ENCODE measurements at places on chromosomes 5 and 9.

- DNase-seq = peak; percentile 68
Observed at GRCh38 chr5:53479590-53480415, 626 bp upstream of the FST start.

- no peak for DNase-seq
Observed at GRCh38 chr5:150576449-150576949, 64.0 kb upstream of the SYNPO start.

GRCh38 chr9:87854580-87854955 lies 28.1 kb upstream of the SPATA31E1 start:
- DNase-seq = no peak

GRCh38 chr9:118222375-118222774 lies 518.2 kb downstream of the TLR4 start:
- DNase-seq = no peak

DNA sequence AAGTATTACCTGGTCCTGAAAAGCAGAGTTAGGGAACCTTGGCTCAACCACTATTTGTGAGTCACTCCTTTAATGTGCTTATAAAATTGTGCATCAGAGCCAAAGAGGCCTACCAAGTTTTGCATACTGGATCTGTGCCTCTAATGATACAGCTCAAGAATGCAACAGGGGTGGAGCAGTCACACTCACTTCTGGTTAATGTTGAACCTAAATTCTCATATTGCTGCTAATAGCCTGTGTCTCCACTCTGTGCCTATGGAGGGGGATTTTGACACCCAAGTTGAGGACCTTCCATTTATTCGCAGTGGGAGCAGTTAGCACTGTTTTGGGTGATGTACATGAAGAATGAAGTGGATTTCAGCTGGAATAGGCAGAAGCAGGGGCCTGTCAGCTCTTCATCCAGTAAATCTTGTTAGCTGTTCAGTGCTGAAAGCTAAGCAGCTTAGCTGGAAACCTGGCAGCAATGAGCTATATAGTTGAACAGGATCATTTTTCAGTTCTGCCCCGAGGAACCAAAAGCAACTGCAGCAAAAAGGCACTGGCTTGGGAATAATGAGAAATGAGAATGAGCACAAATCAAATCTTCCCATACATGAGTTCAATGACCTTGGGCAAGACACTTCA lies 9.7 kb downstream of the SH3TC2 start:
- DNase-seq = no peak

DNA sequence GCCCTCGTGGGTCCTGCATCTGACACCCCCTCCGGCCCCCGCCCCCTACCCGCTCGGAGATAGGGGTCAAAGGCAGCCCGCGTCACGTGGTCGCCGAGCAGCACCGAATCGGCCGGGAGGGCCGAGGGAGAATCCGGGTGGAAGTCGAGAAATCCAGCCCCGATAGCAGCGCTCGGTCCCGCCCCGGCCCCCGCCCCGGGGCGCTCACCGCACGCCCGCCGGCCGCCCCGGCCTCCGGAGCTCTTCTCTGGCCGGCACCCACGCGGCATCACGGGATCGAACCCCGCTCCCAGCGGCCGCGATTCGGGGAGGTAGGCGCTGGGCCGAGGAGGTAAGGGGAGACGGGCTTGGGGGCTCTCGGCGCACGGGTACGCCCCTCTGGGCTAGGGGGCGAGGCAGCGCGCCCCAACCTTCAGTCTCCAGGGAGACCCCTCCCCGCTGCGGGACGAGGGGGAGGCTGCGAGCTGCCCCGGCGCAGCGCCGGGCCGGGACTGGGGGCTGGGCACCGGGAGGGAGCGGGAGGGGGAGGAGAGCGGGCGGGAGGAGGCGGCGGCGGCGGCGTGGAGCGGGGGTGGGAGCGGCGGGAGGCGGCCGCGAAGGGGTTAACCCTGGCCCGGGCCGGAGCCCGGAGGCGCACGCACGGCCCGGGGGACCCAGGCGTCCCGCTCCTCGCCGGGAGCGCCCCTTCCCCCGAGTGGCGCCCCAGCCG lies 22.1 kb upstream of the NDST1 start:
- DNase-seq = peak; percentile 79

DNA sequence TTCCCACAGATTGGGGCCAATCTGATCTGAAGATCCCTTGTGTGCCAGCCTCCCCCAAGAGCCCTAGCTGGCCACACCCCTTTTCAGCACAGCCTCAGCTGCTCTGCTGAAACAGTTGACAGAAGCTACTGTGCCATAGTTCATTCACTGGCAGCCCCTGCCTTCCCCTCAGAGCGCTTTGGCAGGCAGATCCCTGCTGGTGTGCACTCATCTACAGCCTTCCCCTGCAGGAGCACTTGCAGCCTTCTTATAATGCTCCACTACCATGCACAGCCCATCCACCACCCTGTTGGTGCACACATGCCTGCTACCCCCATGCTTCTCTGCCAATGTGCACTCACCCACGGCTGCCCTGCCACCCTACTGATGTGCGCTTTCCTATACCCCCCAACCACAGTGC lies 471.3 kb downstream of the MTRR start:
- DNase-seq = no peak

DNA sequence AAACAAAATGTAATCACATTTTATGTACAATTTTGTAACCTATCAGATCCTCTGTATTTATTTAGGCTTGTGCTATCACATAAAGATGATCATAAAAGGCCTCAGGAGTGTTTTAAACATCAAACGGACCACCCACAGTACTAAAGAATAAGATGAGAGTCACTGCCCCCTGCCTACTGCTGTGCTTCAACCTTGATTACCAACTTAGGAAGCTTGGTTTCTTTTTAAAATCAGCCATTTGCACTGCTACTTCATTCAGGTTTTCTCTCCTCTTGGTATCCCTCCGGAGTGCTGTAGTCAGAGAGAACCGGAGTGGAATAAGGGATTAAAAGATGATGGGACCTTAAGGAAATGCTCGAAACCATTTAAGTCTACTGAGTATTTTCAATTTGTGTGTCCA lies 6.9 kb downstream of the C7 start:
- DNase-seq = no peak

- peak; percentile 36 for DNase-seq
Observed at GRCh38 chr5:103450333-103451061, 112.1 kb downstream of the NUDT12 start.

GRCh38 chr9:105993921-105994715 lies 299.8 kb downstream of the TMEM38B start:
- no peak for DNase-seq

DNA sequence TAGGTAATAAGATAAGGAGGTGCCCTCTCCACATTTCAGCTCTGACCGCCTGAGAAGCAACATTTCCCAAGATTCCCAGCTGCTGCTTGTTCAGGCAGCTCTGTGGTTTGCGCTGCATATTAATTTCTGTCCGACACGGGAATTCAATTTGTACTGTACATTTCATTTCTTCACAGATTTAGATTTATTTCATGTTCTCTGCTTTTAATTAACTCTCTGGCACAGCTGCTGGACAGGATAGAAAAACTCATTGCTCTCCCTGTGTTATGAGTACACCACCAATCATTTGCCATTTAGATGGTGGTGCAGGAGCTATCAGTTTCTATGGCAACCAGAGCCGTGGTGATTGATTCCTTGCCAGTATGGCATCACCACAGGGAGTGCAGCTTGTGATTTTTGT lies 558.5 kb downstream of the DMRTA1 start:
- DNase-seq = no peak

- no peak for DNase-seq
Observed at GRCh38 chr9:133700819-133701320, 37.3 kb downstream of the SARDH start.

GRCh38 chr5:61670941-61671340 lies 338.9 kb downstream of the ZSWIM6 start:
- DNase-seq = no peak

- no peak for DNase-seq
Observed at GRCh38 chr5:96440185-96440538, 7.1 kb upstream of the PCSK1 start.

- no peak for DNase-seq
Observed at GRCh38 chr5:78503958-78504653, 143.7 kb downstream of the SCAMP1 start.

GRCh38 chr5:131974956-131975726 lies 29.7 kb upstream of the MEIKIN start:
- no peak for DNase-seq

- DNase-seq = no peak
Observed at GRCh38 chr9:126149661-126150060, 177.0 kb upstream of the MVB12B start.

DNA sequence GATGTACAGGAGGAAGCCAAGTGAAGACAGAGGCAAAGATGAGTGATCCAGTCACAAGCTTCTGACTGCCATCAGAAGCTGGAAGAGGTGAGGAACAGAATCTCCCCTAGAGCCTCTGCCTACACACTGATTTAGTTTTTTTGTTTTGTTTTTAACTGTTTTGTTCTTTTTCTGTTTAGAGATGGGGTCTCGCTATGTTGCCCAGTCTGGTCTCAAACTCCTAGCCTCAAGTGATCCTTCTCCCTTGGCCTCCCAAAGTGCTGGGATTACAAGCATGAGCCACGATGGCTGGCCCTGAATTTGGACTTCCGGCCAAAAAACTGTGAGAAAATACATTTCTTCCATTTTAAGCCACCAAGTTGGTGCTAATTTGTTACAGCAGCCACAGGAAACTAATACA lies 204.7 kb upstream of the ZNF608 start:
- DNase-seq = no peak

DNA sequence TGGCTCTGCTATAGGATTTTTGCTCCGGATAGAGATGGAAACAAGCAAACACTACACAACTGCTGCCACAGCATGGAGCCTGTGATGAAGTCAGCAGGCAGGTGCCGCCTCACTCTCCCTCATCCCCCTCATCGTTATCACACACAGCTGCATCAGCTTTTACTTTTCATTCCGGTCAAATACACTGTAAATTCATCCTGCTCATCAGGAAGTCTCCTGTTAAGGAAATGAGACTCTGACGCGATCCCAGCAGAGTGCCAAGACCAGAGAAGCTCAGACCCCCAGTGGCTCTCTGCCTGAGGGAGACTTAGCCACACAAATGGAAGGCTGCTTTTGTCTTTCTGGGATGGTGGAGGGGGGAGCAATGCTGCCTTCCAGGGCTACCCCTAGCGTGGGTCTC lies 270.2 kb downstream of the ELAVL2 start:
- DNase-seq = no peak

- DNase-seq = no peak
Observed at GRCh38 chr5:138458384-138458783, 6.9 kb upstream of the EGR1 start.

GRCh38 chr9:129273941-129274684 lies 96.1 kb upstream of the IER5L start:
- no peak for DNase-seq

- no peak for DNase-seq
Observed at GRCh38 chr9:90449213-90449925, 193.3 kb downstream of the DIRAS2 start.

DNA sequence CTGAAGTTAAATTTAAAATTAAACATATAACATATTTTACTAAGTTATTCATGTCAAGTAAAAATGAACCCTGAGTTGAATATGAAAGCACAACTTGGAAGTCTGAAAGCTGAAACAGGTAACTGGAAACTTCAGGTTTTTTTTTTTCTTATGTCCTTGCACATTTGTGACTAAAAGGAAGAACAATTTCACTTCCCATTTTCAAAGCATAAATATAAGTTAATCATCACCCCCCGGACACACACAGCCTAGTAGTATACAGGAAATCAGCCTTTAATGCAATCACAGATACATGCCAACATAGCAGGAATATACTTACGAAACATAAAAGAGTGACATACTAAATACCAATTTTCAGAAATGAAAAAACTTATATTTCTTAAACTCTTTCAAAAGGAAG lies 225.9 kb downstream of the RFX3 start:
- no peak for DNase-seq

- no peak for DNase-seq
Observed at GRCh38 chr5:151151263-151151660, 6.3 kb downstream of the ANXA6 start.

DNA sequence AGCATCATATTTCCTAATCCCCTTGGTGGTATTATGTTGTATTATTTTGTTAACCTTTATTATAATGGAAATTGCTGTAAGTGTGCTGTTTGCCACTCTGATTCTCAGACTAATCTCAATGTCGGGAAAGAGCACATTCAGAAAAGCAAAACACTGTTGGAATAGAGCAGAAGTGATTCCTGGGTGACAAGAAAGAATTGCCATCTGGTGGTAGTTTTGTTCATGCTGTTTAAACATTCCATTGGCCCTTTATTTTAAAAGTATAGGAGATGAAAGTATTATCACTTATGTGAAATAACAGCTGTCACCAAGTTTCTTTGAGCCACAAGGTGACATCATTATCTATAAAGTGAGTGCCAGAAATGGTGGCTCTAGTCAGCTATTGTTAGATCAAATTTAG lies 301.3 kb upstream of the SGCD start:
- no peak for DNase-seq

DNA sequence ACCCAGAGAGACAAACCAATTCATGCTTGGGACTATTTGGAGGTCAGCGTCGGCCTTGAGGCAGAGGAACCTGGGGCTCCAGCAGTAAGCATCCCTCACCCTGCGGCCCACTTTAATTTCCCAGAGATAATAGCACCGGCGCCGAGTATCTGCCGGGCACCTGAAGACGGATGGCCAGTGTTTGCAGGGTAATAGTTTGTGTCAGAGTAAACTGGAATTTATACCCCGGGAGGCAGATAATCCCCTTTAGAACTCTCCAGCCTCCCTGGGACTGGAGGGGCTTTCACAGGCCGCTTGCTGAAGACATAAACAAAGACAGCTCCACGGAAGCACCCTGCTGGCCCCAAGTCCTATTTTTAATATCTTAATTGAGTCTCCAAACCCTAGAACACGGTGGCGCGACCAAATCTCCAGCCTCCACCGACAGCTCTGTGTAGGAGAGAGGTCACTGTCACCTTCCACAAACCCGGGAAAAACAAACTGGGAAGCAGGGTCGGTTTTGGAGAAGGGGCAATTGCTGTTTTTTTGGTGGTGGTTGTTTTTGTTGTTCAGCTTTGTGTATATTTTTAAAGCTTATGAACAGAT lies 17.4 kb upstream of the FCN1 start:
- no peak for DNase-seq

- peak; percentile 27 for DNase-seq
Observed at GRCh38 chr5:16934677-16935153, 1.4 kb downstream of the MYO10 start.

DNA sequence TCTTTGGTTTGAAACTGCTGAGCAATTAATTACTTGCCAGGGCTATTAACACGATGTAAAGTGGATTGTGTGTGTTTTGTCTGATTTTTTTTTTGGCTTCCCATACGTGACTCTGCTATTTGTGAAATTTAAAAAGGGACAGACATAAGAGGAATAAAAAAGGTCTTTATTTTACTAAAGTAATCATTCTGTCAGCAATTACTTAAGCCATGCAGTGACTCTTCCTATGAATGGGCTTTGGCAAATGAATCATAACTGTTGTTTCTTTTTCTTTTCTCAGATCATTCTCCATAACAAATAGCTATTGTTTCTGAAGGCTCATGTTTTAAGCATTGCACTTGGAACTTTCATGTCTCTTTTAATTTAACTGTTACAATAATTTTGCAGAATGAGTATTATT lies 461.3 kb upstream of the RORB start:
- no peak for DNase-seq
